Activated CD4-positive, alpha-beta T cell treated with anti-CD3 and anti-CD28 coated beads for 36 hours (primary cell): ENCODE measurements at places on chromosomes 3 and 15.
A peak's percentile ranks its signal among the peaks of the same experiment; 100 is the strongest.

- no peak for DNase-seq
Observed at GRCh38 chr15:84649706-84650105, 4.4 kb downstream of the WDR73 start.

GRCh38 chr3:7682822-7683229 is 818.8 kb upstream of the LMCD1 start:
- no peak for DNase-seq

DNA sequence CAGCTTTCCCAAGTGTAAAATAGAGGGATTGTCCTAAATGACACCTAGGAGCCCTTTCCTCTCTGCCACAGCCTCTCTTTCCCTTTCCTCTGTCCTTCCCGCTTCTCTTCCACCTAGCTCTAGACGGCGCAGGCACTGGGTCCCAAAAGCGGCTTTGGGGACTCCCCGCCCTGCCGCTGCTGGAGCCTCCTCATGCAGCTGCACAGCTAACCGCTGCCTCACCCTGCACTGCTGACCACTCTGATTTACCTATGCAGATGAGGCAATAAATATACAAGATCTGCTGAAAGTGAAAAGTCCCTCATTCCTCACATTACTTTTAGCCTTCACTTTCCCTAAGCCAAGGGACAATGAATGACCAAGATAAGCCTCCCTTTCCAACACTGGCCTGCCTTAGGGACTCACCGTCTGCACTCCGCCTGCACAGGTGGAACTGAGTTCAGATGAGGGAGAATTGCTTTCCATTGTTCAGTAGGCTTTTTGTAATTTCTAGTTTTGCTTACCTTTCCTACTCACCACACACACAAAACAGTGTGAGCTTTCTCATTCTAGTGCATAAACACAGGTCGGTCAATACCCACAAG is 197.5 kb upstream of the BCL6 start:
- no peak for DNase-seq

GRCh38 chr3:141323936-141324704 is 44.2 kb upstream of the ZBTB38 start:
- DNase-seq = no peak

GRCh38 chr3:146468671-146469149 is 651 bp downstream of the PLSCR2 start:
- no peak for DNase-seq

GRCh38 chr3:106570426-106570825 is 701.6 kb upstream of the CBLB start:
- DNase-seq = no peak

DNA sequence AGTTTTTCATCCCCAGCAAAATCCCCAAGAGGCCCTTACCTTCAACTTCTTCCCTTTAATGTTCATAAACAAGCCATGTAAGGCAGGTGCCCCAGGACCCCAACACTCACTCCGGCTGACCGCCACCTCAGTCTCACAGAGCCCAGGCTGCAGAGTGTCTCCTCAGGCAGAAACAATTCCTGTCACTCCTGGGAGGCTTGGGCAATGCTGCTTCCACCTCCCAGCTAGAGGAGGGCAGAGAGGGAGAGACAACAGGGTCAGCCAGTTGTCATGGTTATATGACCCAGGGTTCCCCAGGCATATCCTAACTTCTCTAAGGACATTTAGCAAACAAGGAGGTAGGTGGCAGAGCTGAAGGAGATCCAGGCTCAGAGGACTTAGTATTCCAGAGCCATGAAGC is at the start of gene PLIN1:
Gene PLIN1, minus strand, starts transcription at position 156 of the 400 bp plus-strand sequence. CDS start 1,878 bp downstream, outside the sequence.
- no peak for DNase-seq

DNA sequence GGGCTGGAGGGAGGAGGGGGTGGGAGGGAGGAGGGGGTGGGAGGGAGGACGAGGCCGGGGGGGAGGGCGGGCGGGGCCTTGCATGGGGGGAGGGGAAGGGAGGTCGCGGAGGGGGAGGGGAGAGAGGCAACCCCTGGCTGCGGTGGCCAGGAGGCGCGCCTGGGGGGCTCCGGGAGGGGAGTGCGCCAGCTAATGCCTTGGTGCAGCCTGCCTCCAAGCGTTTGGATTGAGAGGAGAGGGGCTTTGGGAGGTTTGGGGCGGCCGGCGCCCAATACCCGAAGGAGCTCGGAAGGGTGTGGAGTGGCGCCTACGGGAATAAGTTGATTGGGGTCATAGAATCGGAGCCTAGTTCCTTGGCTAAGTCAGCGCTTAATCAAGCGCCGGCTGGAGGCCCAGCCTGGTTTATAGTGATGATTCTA is 557 bp downstream of the TFG start:
- DNase-seq = peak; percentile 61

GRCh38 chr3:11172096-11172690 is 17.9 kb downstream of the HRH1 start:
- no peak for DNase-seq
